ENCODE measurements at places on chromosomes 3 and 15.

DNA sequence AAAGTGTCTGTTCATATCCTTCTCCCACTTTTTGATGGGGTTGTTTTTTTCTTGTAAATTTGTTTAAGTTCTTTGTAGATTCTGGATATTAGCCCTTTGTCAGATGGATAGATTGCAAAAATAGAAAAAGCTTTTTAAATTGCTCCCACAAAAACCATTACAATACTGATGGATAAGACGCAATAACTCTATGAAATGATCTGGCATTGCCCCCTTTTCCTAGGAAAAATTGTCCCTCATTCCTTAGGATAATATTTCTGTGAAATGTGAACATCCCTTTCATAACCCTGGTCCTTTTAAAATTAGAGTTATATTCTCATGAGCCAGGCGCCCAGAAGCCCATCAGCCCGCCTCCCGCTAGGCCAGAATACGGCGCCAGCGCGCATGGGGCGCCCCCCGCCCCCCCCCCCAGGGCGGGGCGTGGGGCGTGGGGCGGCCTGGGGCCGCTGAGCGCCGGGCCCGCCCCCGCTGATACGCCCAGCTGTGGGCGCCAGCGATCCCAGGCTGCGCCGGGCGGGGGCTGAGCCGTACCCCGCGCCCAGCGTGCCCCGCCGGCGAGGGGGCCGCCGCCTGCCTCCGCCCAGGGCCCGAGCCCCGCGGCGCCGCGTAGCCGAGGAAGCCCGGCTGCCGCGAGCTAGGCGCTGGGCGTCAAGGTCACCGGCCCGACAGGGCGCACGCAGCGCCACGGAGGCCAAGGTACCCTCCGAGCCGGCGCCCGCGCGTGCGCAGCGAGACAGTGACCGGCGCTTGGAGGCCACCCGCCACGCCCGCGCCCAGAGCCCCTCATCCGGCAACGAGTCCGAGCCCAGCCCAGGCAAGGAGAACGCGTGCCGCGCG, 11.1 kb upstream of the ROPN1B start:
- DNase-seq: no peak

GRCh38 chr3:52067046-52067445, 10.7 kb upstream of the DUSP7 start:
- DNase-seq: no peak

GRCh38 chr15:79076661-79077060, 13.9 kb downstream of the RASGRF1 start:
- no peak for DNase-seq

GRCh38 chr3:187767266-187768012, 22.2 kb upstream of the BCL6 start:
- DNase-seq: no peak
